AG10803 (cell line): ENCODE measurements at places on chromosomes 4 and X.

- no peak for DNase-seq
Observed at GRCh38 chrX:106621836-106622235, 10.1 kb downstream of the RADX start.

DNA sequence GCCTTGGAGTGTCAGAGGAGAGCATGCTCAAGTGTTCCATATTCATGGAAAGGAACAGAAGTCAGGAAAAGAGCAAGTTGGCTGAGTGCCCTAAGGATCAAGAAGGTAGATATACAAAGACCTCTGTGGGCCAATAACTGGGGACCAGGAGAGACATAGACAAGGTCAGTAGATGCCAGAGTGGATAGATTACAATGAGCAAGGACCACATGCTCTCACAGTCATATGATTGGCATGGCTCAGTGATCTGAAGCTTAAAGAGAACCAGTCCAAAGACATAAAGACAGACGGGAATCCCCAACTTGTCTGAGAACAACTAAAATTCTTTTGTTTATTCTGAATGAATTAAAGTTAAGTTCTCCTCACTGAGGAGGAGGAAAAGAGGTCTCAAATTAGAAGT, 289.7 kb downstream of the HS3ST1 start:
- no peak for DNase-seq

GRCh38 chr4:56261027-56261426, 126.3 kb downstream of the AASDH start:
- DNase-seq, result no peak

DNA sequence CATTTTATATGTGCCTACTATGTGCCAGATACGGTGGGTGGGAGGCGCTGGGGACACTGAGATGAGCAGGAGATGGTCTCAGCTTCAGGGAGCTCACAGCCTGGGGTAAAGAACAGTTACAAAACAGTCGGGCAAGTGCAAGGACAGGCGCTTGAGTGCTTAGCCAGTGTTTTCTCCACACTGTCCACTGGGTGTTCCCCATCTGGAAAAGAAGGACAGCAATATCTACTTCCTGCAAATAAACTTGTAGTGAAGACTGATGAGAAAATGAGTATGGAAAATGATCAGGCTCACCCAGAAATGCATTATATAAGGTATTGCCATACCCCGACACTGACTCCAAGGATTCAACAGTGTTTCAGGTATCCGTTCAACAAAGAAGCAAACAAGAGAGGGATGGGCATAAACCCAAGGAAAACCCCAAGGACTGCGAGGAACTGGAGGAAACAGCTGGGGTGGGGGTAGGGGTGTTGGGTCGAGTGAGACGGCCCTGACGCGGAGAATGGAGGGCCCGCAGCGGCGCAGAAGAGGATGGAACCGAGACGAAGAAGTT, 835 bp downstream of the TMEM185A start:
- DNase-seq, result peak; percentile 61

- DNase-seq, result peak; percentile 46
Observed at GRCh38 chrX:19863212-19863856, 24.1 kb downstream of the SH3KBP1 start.

GRCh38 chrX:51487960-51488267, 8.5 kb downstream of the NUDT11 start:
- peak; percentile 3 for DNase-seq

DNA sequence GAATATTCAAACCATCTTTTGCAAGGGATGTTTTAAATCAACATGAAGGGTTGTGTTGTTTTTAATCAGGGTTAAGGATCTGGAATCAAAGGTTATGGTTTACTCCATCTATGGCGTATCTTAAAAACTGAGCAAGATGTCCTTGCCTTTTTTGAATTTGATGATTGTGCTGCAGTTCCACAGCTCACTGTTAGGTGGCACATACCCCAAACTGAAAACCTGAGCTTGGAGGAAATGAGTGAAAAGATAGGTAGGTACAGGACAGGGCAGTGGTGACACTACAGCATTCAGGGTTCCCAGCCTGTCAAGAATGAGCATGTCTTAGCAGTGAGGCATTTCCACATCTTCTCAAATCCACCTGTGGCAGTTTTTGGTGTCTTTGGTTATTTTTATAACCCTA, 13.1 kb upstream of the EOLA1 start:
- peak; percentile 29 for DNase-seq

DNA sequence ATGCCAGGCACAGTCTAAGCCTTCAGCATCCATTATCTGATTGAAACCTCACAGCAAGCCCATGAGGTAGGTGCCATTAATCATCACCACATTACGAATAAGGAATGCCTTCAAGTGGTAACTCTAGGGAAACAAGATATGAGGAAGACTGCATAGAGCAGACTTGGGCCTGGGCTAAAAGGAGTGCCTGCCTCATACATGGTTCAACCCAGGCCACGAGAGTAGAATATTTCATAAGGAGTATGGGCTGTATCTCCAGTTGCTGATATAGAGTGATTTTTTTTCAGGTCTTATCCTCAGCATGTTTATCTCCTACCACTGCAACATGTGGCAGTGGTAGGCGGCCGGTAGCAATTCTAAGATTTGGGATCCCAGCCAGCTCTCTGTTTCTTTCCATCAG, 51.7 kb downstream of the ATP11C start:
- DNase-seq, result peak; percentile 57

GRCh38 chrX:18898492-18898891, 85.4 kb downstream of the PHKA2 start:
- no peak for DNase-seq

DNA sequence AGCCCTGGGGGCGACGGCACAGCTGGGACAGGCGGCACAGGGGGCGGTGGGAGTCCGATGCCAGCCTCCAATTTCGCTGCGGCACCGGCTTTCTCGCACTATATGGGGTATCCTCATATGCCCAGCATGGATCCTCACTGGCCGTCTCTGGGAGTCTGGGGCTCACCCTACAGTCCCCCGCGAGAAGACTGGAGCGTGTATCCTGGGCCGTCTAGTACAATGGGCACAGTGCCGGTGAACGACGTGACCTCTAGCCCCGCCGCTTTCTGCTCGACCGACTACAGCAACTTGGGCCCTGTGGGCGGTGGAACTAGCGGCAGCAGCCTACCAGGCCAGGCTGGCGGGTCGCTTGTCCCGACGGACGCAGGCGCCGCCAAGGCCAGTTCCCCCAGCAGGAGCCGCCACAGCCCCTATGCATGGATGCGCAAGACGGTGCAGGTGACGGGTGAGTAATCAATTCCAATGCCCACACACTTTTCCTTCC, 500 bp downstream of the CDX4 start:
- no peak for DNase-seq

DNA sequence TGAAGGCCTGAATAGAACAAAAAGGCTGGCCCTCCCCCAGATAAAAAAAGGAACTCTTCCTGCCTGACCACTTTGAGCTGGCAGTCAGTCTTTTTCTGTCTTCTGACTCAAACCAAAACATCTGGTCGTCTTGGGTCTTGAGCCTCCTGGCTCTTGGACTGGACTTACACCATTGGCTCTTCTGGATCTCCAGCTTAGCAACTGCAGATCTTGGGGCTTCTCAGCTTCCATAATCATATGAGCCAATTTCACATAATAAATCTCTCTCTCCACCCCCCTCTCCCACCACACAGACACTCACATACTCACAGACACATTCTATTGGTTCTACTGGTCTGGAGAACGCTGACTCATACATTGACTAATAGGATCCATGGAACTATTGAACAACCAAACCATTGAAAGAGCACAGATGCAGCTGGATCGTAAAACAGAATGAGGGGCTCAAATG, 15.6 kb upstream of the CWH43 start:
- peak; percentile 91 for DNase-seq
